Vein endothelial cell (primary cell): ENCODE measurements at places on chromosomes 2 and 18. TPM values are rescaled to one million over a fixed set of nuclear protein-coding genes. Genes with fewer than 3 reads are reported as not detected.

The CCDC178 gene
- 0.65 and 1.8 TPM in 2 replicates for total RNA-seq

The IFIH1 gene
- 5.9 and 7.7 TPM in 2 replicates for total RNA-seq

The CD8A gene
- total RNA-seq, result not detected in 2 replicates

The RANBP2 gene
- 96.4 and 107 TPM in 2 replicates for total RNA-seq

The SMYD1 gene
- not detected in 2 replicates for total RNA-seq

The NCKAP5 gene
- total RNA-seq, result 0.96 and 2.0 TPM in 2 replicates

The THUMPD2 gene
- 7.5 and 8.8 TPM in 2 replicates for total RNA-seq

The UGT1A5 gene
- not detected in 2 replicates for total RNA-seq

The RUFY4 gene
- 0.29 TPM in 1 of 2 replicates, not detected in the other for total RNA-seq

The PDCL3 gene
- total RNA-seq, result 15.4 and 27.5 TPM in 2 replicates

The CROCC2 gene
- not detected in 2 replicates for total RNA-seq

The DYSF gene
- total RNA-seq, result 148 and 182 TPM in 2 replicates
